Large intestine (tissue), 12 donors: ENCODE measurements at places on chromosomes 7 and 10. TPM values are rescaled to one million over a fixed set of nuclear protein-coding genes. Genes with fewer than 3 reads are reported as not detected.

EEPD1 gene
- 8.4 TPM for polyA plus RNA-seq

GRCh38 chr7:87119581-87119980, 32.7 kb upstream of the DMTF1 start:
- no peak for DNase-seq

SPDYE2 gene
- polyA plus RNA-seq, result 3.2 TPM

DNA sequence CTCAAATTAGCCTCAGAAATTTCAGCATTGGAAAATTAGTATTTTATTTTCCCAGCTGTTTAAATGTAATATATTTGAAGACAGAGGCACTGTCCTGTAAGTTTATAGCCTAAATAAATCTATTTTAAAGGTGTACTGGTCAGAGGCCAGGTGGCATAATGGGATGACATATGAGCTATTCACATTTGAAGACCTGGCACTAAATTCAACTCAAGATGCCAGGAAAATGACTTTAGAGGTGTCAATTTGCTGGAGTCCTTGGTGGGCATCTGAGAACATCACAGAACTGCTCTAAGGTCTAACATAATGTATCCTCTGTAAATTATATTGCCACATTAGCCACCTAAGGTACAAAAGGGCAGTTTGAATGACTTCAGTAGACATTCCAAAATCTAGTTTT, 348.9 kb upstream of the BMPER start:
- DNase-seq, result no peak

GRCh38 chr7:92446869-92447344, 375 bp upstream of the GATAD1 start:
- DNase-seq, result no peak

DNA sequence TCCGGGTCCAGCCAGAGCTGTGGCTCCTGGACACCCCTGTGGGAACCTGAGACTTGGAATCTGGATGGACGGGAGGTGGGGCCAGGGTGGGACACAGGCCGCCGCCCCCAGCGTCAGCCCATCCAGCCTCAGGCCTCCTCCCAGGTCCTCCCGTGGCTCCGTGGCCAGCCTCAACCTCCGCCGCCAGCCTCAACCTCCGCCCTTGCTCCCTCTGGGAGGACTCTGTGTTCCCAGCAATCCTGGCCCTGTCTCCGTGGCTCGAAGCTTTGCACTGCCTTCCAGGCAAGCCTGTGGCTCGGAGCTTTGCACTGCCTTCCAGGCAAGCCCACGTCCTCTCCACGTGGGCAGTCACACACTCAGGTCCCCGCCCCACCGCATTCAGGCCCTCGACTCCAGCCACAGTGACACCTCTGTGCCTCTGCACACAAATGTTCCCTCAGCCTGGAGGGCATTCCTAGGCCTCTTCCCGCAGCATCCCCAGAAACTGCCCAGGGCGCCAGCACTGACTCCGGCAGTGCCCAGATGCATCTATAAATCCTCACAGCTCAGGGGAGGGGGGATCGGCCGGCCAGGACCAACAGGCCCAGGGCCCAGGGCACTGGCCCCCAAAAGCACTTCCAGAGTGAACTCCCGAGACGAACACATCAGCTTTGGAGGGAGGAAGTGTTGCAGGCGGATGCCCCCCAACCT, 44.7 kb upstream of the PDGFA start:
- no peak for DNase-seq
